ENCODE measurements at places on chromosomes 6 and 20.
A peak's percentile ranks its signal among the peaks of the same experiment; 100 is the strongest.

DNA sequence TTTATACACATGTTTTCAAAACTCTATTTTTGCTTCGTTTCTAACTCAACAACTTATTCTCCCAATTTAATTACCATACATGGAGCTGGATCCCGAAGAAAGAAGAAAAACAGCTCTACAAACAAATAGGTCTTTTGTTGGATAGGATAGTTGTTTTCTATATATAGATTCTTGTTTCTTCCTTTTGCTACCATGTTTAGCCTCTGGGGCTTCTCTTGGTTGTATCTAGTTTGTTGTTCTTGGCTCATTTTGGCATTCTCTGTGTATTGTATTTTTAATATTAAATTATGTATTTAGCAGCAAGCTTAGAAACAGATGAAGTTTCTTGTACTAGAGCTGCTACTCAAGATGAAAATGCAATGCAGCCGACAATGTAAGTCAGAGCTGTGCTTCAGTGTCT is 60.9 kb downstream of the PLCB4 start:
- no peak for DNase-seq

GRCh38 chr6:25578538-25578937 is 73.5 kb upstream of the SCGN start:
- DNase-seq, result no peak

DNA sequence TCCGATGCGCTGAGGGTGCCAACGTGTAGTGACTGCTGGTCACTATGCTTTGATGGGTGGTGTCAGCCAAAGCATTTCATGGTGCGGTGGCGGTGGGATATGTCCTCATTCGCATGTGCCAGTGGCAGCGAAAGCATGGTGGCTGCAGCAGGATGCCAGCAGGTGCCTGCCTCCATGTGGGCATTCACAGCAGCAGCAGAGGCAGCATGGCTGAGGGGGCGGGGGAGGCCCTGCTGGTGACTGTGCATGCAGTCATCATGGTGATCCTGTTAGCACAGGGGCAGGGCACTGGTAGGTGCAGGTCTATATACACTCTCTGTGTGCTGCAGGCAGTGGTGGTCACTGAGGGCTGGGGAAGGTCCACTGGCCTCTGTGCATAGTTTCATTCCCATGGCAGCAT is 22.0 kb downstream of the FIG4 start:
- DNase-seq, result no peak

DNA sequence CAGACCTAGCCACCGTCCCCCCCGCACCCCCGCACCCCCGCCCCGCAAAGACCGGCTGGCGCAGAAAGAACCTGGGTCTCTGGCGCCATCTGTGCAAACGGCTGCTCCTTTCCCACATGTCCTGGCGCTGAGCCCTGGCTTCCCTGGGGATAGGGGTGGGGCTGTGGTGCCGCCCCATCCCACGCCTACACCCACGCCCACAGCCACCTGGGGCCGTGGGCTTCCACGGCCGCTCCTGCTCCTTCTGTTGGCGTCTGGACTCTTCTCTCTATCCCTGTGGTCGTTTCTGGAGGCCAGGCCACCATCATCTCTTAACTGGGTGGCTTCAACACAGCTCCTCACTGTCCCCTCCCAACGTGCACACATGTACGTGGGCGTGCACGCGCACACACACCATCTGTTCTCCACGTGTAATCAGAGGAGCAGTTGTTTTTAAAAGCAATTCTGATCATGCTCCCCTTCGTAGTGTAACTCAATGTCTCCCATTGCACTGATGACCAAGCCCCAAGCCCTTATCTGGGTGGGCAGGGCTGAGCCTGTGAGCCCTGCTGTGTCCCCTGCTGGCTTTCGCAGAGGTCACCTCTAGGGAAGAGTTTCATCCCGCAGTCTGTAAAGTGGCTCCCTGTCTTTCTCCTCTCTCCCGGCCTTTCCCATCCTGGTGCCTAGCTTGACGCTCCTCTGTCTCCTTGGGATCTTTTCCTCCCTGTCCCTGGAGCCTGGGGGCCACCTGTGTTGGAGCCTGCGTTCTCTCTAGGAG is 31.9 kb upstream of the FAM83D start:
- no peak for DNase-seq

DNA sequence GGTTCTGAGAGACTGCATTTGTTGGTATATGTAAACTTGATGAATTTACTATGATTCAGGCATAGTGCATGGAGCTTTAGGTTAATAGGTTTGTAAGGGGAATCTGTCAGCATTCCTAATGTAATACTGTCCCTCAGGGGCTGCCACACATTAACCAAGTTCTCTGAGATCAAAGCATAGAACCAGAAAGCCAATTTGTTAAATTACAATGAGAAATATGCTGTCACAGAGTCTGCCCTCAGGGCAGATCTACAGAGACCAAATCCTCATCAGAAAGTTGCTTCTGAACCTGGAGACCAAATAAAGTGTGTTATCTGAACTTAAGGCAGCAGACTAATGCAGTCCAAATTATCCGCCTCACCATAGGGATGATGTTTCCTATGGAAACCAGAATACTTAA is 250.8 kb upstream of the HTR1E start:
- no peak for DNase-seq

DNA sequence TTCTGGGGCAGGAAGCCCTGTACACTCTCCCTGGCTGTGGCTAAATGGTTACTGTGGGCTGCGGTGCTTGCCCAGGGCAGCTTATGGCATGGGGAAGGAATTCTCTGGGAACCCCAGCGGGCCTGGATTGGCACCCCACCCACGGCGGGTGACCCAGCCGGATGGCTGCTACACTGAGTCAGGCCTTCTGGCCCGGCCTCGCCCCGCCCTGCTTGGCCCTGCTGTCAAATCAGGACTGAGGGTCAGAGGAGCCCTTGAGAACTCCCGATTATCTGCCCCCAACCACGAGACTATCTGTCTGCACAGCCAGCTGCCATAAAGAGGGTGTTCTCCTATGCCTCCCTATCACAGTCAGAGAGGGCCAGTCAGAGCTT is 7.3 kb upstream of the ITPR3 start:
- DNase-seq, result no peak

DNA sequence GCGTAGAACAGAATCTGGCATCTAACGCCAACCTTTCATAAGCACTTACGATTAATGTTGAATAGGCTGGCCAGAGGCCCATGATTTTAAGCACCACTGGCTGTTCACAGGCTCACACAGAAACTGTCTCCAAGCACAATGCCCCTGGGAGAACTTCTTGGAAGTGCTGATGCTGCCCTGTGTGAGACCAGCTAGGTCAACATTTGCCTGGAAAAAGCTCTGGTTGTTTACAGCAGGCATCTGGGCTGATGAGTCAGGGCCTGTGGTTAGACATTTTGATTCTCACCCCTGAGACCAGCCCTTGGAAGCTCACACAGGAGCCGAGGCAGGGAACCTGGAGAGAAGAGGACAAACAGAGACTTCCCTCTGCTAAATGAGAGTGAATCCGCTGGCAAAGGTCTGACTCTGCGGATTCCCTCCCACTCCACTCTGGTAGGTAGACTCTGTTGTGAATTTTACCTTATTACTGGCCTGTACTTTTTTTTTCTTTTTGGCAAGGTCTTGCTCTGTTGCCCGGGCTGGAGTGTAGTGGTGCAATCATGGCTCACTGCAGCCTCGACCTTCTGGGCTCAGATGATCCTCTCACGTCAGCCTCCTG is 6.8 kb upstream of the SULF2 start:
- peak; percentile 67 for DNase-seq

GRCh38 chr6:141548966-141549365 is 583.8 kb upstream of the GJE1 start:
- no peak for DNase-seq

DNA sequence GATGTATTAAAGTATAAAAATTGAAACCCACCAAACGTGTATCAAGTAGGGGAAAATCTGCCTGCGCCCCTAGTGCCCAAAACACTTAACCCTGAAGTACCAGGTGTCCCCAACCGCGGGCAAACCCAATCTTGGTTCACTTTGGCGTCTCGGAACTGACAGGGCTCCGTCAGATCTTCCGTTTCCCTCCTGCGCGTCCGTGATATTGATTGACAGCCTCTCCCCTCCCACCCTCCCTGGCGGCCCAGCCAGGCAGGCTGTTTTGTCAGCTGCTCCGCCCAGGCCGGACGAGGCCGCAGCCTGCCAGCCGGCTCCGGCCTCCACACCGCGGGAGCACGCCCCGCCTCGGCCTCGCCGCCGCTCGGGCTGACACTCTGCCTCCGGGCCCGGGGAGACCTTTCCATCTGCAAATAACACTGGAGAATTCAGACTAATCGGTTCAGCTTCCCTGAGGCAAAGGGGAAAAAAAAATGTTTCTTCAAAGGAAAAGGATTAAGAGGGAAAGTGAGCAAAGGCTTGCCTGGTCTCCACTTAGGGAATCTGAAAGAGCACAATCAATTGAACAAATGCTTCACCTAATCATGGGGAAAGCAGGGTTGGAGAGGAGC is 234.9 kb upstream of the MCHR2 start:
- peak; percentile 74 for DNase-seq

GRCh38 chr20:10579942-10580341 is 93.9 kb downstream of the JAG1 start:
- DNase-seq, result no peak

DNA sequence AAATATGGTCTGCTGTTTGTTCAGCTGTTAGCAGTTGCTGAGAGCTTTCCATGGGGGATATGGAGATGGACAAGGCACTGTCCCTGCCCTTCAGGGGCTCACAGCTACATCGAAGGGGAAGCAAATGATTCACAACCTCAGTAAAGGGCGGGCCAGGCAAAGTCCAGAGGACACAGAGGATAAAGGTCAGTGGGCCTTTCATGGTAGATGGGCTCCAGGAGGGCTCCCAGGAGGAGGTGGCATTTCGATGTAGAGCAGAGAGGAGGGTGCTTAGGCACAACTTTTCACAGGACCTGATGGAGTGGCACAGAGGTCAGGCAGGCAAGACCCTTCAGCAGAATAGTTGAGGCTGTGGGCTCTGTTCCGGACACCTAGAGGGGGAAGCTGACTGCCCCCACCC is 15.2 kb upstream of the MLN start:
- no peak for DNase-seq

DNA sequence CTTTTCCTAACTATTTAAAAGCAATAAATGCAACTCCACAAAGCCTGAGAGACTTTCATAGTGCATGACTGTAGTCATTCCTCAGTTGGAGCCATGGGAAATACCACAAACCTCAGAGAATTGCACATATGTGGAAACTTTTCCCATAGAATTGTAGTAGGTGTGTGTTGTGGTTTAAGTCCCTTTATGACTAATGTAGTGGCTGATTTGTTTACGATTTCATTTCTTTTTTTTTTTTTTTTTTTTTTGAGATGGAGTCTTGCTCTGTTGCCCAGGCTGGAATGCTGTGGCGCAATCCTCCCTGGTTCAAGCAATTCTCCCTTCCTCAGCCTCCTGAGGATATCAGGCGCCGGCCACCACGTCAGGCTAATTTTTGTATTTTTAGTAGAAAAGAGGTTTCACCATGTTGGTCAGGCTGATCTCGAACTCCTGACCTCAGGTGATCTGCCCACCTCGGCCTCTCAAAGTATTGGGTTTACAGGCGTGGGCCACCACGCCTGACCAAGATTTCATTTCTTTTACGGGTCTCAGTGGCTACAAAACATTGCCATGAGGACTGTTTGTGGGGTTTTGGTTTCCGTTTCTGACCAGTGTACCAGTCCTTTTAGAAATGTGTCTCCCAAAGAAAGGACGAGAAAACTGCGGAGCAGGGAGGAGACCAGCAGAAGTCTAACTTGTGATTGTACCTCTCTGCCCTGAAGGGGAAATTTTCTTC is 212.1 kb upstream of the MARCKS start:
- DNase-seq, result no peak

DNA sequence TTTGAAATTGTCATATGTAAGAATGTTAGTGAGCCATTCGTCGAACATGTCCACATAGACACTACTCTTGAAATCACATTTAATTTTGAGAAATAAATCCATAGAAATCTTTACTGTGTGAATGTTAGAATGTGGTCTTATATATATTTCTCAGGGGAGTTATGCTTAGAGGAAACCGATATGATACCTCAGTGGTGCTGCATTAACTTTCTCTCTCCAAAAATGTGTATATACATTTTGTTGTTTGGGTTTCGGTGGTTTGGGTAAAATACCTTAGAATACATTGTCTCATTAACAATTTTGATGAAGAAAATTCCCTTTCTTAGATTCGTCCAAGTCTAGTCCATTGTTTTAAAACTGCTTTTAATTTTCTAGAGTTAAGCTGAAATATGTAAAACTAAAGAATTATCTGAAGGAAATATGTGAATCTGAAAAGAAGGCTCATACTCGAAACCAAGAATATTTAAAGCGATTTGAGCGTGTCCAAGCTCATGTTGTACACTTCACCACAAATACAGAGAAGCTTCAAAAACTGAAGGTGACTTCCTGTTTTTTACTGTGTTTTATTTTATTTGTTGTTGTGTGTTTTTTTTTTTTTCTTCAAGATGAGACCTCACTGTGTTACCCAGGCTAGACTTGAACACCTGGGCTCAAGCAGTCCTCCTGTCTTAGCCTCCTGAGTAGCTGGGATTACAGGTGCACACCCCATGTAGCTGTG is 10.3 kb downstream of the KIZ start:
- DNase-seq, result no peak

GRCh38 chr20:61754976-61755778 is 310.5 kb downstream of the TAF4 start:
- no peak for DNase-seq

- no peak for DNase-seq
Observed at GRCh38 chr6:161274488-161274858, 612 bp upstream of the AGPAT4 start.

DNA sequence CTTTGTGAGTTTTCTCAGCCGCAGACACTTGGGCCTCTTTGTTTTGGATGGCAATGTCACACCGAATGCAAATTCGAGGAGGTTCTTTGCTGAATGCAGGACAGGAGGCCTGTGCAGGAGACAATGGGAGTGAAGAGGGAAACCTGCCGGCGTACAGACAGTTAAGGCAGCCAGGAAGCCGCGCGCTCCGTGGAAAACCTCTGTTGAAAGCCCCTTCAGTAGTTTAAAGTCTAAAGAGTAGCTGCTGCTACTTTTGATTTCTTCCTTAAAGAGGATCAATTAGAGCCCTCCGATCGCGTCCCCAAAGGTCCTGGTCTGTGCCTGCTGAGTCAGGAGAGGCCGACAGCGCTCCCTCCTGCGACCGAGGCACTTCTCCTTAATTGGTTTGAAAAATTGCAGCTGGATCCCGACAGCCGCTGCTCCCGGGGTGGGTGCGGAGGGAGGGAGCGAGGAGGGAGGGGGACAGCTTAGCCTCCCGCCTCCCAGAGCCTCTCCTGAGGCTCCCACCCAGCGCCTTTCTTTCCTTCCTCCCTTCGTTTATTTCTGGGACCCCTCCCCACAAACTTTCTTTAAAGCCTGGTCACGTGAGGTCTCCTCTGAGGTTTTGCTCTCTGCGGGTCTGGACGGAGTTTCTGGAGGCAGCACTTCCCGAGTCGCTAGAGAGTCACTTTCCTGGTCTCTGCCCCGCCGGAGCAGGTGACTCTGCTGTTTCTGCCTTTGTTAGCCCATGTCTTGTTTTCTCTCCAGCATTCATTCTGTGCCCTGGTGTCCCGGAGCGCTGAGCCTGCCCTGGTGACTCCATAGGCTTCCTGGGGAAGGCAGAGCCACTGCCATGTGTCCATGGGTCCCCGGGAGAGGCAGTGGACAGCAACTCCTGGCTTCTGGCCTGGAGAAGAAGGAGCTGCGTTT is 22.3 kb upstream of the RPP40 start:
- no peak for DNase-seq

Measured in breast epithelium (tissue), 4 donors.